Activated CD8-positive, alpha-beta memory T cell treated with anti-CD3 and anti-CD28 coated beads for 24 hours (primary cell): ENCODE measurements at places on chromosomes 7 and 10.

DNA sequence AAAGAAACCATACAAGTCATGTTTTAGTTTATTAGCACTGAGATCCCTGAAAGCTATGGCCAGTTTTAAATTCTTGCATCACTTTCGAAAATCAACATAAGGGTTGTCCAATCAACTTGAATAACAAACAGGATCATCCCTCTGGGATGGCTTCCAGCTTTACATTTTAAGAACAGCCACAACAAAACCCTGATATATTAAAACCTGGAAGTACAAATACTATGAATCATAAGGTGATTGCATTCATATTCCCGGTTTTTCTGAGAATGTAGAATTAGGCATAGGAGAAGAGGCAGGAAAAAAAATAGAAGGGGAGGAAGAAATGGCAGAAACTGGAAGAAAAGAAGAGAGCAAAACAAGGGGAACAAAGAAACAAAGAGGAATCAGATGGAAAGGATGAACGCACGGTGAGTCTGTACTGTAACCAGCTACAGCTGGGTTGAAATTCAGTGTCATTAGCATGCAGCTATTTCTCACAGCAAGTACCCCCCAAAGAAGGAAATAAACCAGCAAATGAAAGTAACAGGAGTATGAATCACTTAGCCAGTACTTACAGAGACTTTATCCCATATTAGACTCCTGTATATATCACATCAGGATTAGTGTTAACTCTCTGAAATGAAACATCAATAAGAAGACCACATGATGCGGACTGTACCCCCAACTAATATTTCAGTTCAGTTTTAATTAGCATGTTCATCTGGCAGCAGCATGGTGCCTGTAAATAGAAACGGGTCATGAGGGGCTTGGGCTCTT is 301.3 kb downstream of the RNLS start:
- DNase-seq: no peak

DNA sequence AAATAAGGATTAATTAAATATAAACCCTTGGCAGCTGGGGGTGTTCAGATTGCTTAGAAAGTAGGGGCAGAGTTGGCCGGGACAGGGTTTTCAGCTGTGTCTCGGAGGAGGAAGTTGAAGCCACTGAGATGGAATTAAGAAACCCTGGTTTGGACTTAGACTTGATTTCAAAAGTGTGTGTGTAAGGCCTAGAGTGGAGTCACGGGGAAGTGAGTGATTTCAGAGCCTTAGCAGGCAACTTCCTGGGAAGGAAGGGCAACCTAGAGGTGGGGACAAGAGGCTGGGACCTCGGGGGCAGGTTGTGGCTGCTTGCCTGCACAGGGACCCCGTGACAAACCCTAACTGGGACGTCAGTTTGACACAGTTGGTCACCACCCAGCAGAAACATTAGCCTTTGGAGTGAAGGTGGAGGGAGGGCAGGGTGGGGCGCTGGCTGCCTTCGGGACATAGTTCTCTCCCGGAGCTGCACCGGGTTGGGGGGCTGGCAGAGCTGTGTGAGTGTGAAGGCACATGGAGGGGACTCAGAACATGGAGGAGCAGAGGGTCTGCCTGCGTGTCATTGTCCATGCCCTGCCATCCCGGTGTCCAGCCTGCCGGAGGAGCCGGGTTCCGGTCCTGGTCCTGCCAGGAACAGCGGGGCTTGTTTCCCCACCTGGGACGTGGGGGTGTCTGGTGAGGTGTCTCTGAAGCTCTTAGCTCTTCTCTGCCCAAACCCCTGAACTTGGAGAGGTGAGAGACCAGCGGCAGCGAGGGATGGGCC is 1.8 kb downstream of the BRI3 start:
- DNase-seq: no peak

- DNase-seq: no peak
Measured at GRCh38 chr7:12584930-12585329, 14.4 kb downstream of the SCIN start.

DNA sequence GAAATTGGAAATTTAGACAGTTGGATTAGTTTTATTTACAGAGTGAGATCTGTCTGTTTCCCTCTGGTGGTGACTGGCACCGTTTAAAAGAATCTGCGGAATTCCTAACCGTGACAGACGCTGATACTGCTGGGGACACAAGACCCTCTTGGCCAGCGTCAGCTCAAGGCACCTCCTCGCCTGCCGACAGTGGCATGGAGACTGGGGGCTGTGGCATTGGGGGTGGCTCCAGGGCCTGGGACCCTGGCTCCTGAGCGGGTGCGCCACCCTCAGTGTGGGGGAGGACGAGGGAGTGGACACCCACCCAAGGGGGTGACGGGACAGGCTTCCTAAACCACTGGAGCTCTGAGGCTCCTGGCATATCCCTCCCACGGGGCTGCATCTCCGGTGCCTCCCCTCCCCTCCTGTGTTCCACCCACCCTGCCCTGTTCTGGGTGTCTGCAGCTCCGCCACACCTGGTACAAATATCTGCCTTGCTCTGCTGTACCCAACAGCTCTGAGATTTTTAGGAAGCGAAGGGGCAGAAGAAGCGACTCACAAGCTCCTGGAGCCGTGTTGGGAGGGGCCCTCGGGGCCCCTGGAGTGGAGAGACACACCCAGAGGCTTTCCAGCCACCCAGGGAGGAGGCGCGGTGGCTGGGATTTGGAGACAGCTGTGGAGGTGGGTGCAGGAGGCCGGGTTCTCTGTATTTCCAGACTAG is 178.7 kb downstream of the DNAJB6 start:
- peak; percentile 49 for DNase-seq

DNA sequence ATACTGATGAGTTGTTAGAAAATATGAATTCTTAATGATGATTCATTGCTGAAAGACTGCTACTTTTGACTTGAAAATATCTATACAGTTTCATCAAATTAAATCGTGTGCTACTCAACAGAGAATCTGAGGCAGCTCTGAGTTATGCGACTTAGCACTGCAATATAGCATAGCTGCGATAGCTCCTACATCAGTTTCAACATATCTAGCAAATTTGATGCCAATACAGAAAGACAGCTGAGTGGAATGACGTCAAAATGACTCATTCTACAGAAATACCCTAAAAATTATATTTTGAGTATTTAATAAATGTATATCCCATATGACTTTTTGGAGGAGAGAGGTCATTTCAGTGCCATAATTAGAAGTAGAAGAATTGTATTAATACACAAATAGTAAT is 1.1 kb upstream of the TARP start:
- no peak for DNase-seq

DNA sequence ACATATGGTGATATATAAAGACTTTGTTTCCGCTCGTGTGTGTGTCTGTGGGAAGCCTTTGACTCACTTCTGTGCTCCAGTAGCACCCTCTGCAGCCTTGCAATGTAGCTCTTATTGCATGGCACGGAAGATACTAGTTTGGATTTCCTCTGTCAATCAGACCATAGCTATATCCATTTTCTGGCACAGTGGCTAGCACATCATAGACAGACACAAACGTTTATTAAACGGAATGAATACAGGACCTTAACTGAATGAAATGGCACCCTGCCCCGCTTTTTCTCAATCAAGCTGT is 124.0 kb upstream of the PTPN20 start:
- no peak for DNase-seq

GRCh38 chr10:22315455-22316285 is 518 bp upstream of the COMMD3 start:
- DNase-seq: no peak

- DNase-seq: no peak
Measured at GRCh38 chr10:78420946-78421735, 387.5 kb downstream of the RPS24 start.

GRCh38 chr7:90834771-90835170 is 238.7 kb downstream of the CDK14 start:
- no peak for DNase-seq

DNA sequence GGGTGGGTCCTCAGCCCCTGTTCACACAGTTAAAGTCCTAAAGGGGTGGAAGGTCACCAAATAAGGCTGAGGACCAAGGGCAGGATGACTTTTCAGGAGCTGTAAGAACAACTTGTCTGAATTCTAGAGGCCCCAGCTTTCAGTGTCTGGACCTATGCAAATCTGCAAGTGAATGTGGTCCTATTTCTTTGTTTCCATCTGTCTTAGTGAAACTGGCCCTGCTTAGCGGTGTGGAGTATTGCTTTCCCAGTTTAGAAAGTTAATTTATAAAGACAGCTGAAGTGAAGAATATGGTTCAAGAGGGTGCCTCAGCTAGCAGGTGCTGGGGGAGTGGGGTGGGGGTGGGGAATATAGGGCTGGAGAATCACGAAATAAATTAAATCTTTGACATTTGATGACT is 40.1 kb downstream of the HHEX start:
- DNase-seq: no peak

GRCh38 chr10:57664815-57665214 is 602.9 kb downstream of the IPMK start:
- no peak for DNase-seq

GRCh38 chr7:48426966-48427555 is 255.8 kb downstream of the ABCA13 start:
- DNase-seq: no peak

GRCh38 chr7:19381321-19381720 is 236.1 kb upstream of the FERD3L start:
- DNase-seq: no peak

DNA sequence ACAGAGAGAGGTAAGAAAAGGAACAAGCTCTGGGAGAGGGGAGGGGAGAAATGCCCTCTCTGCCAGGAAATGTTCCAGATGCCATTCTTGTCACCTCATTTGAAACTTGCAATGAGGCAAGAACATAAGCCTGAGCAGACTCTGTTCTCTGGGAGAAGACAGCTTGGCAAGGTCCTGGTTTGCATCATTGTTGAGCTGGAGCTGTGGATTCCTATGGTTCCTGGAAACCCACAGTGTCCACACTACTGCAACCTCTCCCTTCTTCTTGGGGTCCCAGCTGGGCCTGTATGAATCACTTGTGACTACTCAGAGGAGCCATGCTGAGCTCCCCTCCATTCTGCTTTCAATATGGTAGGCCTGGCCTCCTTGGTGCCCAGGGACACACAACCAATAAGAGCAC is 60.8 kb upstream of the HECTD2 start:
- no peak for DNase-seq

GRCh38 chr7:35905555-35905954 is 104.7 kb downstream of the SEPTIN7 start:
- DNase-seq: no peak

DNA sequence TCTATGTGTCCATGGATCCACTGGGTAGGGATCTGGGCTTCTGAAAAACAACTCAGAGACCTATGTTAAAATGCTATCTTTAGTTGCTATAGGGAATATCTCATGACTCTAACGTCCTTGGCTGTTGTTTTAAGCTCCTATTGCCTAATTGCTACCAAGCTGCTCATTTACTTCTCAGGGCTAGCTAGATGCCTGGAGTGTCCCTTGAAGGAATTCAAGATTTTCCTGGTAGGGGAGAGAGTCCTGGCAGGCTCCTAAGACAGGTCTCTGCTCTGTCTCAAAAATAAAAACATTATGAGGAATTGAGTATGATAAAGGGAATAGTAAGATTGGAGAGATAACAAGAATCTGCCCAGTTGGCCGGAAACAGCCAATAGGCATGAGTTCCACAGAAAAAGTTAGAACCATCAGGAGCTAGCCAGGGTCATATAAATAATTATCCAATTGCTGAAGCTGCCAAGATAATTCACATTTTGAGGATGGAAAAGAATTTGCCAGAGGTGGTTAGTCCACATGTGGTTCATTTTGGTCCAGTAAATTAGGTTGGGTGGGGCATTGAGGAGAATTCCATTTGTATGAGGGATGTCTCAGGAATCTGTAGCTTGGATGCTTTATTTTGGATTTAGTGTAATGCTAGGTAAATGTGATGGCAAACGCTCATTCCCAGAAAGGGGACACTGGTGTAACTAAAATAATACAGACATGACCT is 362.7 kb upstream of the VSTM2A start:
- DNase-seq: no peak

- DNase-seq: no peak
Measured at GRCh38 chr10:71769279-71769823, 4.0 kb downstream of the VSIR start.

DNA sequence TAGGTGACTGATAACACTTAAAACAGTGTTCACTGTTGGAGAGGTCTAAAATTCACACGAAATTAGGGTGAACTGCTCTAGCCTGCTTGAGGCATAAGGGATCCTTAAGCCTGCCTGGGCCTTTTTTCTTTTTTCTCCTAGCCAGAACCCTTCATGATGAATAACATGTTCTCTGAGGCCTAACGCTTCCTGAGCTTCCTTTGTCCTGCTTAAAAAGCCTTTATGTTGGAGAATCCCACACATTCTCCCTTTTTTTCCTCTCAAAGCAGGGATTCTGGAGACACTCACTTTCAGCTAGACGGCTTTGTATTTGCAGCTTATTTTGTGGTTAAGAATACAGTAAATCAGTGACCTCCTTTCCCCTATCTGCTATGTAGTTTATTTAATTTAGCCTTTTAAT is 354.7 kb upstream of the PHF14 start:
- no peak for DNase-seq

DNA sequence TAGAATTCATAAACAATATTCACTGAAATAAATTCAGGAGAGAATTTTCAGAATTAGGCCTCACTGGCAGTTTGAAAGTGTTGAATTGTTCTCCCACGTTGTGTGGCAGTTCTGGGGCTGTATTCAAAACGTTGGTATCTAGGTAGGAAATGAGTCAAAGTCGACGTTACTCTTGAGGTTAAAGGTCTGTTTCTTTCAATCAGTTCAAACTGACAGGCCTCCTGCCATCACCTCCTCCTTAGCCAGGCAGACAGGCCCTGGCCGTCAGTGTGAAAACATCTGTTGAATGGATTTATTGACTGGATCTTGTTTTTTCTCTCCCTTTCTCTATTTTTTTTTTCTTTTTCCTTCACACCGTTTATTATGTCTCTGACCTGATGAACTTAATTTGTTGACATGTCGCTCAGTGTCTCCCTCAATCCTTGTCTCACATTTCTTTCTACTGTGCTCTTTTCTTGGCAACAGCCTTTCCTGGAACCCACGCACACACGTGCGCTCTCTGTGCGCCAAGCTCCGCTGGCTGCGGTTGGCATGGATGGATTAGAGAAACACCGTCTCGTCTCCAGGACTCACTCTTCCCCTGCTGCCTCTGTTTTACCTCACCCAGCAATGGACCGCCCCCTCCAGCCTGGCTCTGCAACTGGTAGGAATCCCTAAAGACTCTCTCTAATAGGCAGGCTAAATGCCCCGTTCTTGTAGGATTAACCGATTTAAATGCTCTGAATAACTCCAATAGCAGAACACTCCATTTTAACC is 231.7 kb downstream of the HDAC9 start:
- no peak for DNase-seq

DNA sequence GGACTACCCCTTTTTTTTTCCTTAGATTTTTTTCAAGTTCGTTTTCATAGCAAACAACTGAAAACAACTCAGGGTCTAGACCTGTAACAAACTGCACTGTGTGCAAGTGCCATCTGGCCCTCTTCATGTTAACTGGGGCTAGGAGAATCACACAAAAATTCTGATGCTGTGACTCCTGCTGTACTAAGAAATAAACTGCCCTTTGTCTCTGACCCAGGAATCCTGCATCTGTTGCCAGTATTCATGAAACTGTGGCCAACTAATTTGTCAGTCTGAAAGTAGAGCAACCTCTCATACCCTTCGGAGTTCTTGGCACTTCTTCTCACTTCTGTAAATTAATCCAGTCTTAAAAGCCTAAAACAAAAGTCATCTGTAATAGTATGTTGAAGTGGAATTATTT is 218.4 kb upstream of the PCDH15 start:
- DNase-seq: no peak
